ENCODE measurements at places on chromosomes 1 and 21.

DNA sequence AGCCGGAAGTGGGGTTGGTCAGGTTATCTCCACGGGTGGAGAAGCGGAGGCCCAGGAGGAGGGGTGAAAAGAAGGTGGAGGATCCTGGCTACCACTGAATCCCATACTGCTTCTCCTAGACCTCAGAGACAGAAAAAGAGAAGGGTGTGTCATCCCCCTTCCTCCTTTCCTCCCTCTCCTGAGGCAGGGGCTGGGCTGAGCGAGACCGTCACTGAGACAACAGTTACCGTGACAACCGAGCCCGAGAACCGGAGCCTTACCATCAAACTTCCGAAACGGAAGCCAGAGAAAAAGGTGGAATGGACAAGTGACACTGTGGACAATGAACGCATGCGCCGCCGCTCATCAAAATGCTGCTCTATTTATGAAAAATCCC lies 42.1 kb upstream of the NBPF3 start:
- DNase-seq: no peak

- no peak for DNase-seq
Measured at GRCh38 chr21:37548521-37548981, 182.0 kb downstream of the DYRK1A start.

GRCh38 chr21:17793246-17794123 lies 25.7 kb downstream of the C21orf91 start:
- DNase-seq: peak; percentile 32

GRCh38 chr1:1345384-1345783 lies 3.8 kb downstream of the DVL1 start:
- DNase-seq: no peak

DNA sequence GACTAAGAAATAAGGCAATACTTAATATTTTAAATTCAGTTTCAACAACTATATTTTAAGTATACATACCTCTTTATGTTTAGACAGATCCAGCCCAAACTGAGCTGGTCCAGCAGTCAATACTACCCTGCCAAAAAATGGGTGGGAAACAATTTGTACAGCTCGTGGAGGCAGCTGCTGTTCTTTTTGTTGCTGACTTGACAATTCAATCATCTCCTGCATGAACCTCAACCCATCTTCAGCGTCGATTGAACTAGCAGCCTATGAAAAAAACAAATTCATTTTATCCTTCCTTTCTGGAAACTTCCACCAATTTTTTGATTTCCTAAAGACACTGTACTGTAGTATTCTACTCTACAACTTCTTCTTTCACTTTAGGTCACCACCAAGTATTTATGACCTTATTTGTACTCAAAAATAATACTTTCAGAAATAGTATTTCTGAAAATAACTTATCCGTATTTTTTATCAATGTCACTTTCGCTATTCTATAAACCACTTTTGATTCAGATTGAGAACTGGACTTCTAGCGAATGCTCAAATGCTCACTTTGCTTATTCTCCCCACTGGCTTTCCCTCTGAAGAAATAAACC lies 46.5 kb downstream of the EDEM3 start:
- no peak for DNase-seq

DNA sequence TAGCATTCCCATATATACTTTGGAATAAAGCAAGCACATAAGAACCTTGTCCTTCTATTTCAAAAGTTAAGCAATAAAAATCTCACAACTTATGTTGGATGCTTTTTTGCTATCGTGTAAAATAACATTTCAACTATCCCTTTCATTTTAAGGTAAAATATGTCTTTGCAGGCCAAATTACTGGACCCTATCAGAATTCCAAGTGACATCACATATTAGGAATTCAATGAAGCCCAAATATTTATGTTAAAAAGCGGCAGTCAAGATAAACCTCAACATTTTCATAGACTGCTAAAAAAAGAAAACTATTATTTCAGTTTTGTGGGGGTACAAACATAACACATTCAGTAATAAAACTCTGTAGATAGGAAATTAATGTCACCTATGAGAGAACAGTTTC lies 252.0 kb downstream of the KCTD3 start:
- no peak for DNase-seq

DNA sequence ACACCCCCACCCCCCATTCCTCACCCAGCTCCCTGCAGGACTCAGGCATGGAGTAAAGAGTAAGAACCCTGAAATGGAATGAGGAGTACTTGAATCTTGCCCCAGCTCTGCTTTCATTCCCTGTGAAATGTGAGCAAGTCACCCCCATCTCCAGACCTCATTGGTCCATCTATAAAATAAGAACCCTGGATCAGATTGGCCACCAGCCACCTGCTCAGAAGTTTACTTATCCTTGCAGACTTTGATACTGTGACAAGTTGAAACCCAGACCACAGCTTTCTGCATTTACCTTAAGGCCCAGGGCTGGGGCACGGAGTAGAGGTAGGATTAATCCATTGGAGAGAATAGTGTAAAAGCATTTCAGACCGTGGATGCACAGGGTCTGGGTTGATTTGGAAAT lies 2.2 kb downstream of the KISS1 start:
- no peak for DNase-seq

DNA sequence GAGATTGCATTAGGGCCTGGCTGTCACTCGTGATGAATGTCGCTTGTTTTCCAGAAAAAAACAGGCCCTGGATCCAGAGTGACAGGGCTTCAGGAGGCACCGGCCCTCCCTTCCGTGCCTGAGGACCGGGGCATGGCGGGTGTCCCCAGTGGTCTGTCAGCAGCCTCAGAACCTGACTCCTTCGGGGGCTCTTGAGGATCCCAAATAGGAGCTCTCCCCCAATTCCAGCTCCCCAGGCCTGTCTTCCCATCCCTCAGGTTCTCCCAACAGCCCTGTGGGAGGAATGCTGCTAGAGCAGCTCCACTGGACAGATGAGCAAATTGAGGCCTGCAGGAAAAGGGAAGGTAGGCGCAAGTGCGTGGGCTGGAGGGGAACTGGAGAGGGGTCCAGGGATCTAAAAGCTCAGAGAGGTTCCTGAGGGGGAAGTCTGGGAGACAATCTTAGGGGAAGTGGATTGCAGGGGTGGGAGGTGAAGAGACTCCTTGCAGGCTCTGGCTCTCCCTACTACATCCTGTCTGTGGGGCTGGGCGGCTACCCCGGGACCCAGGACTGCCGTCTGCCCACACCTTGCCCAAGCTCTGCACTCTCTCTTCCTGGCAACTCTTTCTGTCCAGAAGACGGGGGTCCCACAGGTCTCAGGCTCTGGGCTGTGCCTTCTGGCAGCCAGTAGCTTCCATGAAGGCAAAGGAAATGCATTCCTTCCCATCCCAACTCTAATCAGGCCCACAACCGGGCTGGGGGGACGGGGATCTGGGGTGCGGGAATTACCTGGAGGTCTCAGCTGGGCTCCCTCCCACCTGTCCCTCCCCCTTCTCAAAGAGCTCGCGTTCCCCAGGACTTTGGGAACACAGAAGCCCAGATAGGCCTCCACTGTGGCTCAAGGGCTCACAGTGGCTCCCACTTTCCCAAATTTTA lies 105.7 kb upstream of the CASZ1 start:
- no peak for DNase-seq

- DNase-seq: no peak
Measured at GRCh38 chr1:86865973-86866637, 47.8 kb downstream of the SELENOF start.
